Glomerular endothelial cell (primary cell): ENCODE measurements at places on chromosomes 12 and 14.
A peak's percentile ranks its signal among the peaks of the same experiment; 100 is the strongest.

DNA sequence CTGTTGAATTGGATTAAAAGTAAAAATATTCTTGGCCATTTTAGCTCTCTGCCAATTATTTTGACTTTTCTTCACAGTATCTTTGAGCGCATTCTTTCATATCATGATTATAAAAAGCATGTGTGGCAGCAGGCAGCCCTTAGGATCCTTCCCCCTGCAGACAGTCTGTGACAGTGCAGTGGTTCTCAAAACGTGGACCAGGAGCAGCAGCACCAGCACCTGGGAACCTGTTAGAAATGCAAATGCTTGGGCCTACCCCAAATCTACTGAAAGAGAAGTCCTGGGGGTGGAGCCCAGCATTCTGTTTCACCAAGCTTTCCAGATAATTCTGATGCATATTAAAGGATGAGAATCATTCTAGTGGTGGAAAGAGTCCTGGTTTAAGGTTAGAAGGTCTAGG is 155.6 kb downstream of the MON2 start:
- DNase-seq: no peak

DNA sequence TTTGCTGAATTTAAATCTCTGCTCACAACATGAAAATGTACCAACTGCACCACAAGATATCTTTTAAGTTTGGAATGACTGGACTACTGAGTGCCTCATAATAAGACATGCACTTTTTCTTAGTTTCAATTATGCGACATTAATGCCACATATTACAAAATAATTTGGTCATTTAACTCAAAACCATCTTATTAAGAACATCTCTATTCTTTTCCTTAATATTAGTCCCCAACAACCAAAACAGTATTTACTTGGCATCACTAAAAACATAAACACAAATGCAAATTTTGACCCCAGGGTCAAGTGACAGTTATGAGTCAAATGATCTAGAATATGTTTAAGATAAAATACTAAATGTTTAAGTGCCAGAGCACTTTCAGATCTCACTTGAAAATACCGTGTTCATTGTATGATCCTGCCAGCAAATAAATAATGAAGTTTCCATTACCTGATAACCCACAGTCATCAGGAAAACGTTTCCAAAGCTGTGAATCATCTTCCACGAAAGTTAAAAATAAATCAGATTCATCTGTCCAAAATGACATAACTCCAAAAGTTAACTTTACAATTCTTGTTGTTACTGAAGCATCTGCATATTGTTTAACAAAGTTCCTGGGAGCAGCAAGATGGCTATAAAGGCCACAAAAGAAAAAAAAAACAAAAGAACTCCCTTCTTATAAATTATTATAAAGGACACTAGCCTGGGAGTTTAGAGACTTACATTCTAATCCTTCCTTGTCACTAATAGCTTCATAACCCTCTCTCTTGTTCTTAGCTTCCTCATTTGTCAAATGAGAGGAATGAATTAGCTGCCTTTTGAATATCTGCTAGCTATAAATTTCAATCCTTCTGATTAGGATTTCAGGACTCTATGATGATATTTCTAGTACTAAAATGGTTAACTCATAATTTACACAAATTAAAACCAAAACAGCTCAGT is 30.5 kb upstream of the AP4S1 start:
- DNase-seq: no peak

GRCh38 chr14:102973706-102974285 is 51.3 kb downstream of the AMN start:
- DNase-seq: no peak

DNA sequence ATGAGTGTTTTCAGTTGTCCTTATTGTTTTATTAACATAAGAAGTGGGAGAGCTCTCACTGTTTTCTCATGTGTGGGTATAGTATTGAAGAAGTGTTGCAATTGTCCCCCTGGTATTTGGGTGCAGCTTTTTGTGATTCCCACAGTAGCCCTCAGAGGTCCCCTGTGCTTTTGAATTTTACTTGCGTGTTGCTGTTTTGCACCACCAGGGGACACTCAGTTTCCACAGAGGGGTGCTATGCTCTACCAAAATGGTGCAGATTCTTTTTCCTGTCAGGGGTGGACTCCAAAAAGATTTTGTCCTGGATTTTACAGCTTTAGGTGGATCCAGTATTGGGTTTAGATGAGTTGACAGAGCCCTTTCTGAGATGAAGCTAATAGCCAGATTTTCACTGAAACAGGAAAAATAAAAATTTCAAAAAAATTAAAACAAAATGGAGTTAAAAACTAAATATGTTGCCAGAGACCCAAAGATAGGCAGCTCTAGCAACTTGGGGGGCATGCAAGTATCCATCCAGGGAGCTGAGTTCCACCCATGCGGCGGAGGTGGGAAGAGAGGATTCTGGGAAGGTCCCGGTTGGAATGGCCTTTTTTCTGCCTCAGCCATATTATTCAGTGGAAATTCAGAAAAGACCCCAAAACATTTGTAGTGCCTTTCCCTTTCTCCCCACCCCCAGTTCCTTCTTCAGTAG is 50.2 kb downstream of the TTLL5 start:
- DNase-seq: no peak

DNA sequence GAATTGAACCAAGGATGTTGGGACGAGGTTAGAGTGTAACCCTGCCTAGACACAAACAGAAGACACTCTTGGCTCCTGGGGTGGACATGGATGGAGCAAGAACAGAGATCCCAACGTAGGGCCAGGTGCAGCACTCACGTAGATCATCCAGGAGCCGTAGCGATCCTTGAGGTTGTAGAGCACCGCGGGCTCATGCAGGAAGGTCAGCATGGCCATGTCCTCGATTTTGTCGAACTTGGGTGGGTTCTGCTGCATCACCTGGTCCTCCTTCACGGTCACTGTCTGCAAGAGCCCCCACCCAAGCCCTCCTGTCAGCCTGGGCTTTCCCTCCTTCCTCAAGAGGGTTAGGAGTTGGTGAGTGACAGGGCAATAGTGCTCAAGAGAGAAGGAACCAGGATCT is 2.5 kb downstream of the MYH7 start:
- no peak for DNase-seq

- DNase-seq: no peak
Measured at GRCh38 chr14:102826161-102826560, 48.9 kb downstream of the TRAF3 start.

DNA sequence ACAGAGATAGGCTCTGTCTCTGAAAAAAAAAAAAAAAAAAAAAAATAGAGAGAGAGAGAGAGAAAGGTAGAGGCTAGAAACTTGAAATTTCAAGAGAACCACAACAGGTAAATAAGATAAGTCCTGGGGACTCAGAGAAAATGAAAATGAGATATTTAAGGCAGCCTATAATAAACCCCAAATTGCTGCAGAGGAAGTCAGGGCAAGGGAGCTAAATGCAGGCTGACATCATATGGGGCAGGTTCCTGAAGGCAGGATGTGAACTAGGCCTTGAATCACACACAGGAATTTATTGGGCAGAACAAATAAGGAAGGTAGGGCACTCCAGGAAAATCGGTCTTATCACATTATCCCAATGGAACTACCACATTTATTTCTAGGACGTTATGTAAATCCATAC is 54.9 kb upstream of the NUDT4 start:
- DNase-seq: no peak

DNA sequence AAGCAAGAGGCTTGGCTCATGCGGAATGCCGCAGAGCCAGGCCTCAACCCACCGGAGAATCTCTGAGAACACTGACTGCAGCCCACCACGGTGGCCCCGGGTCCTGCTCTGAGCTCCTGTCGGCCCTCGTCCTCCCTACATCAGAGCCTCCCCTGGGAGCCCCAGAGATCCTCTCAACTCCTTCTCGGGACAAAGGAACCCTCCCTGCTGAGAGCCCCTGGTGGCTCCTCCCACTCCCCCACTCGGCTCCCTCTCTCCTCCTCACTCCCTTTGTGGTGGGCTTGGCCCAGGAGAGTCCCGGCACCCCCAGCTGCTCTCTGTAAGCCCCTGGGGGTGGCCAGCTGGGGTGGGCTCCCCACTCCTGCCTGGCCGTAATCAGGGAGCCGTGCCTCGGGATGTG is 11.1 kb upstream of the INF2 start:
- no peak for DNase-seq

GRCh38 chr12:124684971-124685688 is 117.7 kb upstream of the NCOR2 start:
- no peak for DNase-seq

GRCh38 chr12:57803319-57803893 is 15.1 kb downstream of the AVIL start:
- DNase-seq: no peak

DNA sequence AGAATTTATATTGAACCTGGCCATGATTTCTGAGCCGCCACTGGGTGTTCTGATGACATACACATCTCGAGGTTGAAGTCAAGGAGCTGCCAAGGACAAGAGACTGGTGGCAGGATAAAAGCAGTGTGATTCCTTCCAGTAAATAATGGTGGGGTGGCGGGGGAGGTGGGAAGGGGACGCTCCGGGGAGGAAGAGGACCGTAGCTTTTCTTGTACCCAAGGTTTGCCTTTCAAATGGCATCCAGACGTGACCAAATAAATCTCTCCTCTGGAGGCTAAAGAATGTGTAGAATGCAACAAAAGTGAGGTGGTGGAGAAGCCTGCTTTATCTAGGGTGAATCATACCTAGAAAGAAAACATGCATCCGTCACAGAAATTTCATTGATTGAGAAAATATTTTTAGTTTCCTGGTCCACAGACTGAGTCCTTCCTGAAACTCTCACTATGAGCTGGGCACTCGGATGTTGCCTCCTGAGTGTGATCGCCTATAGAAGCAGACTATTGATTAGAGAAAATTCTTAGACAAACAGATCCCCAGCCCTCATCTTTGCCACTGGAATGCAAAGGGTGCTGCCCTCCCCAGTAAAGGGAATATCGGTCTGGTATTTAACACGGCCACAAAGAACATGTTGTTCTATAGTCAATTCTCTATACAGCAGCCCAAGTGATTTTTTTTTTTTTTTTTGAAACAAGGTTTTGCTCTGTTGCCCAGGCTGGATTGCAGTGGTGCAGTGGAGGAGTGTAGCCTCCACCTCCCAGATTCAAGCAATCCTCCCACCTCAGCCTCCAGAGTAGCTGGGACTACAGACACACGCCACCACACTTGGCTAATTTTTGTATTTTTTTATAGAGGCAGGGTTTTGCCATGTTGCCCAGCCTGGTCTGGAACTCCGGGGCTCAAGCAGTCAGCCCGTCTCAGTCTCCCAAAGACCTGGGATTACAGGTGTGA is 112.1 kb downstream of the DPF3 start:
- peak; percentile 42 for DNase-seq

GRCh38 chr14:67424539-67424938 is 12.6 kb upstream of the PLEK2 start:
- DNase-seq: no peak
